H1 (cell line): ENCODE measurements at places on chromosomes 1 and 21.

GRCh38 chr1:218078916-218079315 is 206.2 kb upstream of the RRP15 start:
- no peak for DNase-seq

DNA sequence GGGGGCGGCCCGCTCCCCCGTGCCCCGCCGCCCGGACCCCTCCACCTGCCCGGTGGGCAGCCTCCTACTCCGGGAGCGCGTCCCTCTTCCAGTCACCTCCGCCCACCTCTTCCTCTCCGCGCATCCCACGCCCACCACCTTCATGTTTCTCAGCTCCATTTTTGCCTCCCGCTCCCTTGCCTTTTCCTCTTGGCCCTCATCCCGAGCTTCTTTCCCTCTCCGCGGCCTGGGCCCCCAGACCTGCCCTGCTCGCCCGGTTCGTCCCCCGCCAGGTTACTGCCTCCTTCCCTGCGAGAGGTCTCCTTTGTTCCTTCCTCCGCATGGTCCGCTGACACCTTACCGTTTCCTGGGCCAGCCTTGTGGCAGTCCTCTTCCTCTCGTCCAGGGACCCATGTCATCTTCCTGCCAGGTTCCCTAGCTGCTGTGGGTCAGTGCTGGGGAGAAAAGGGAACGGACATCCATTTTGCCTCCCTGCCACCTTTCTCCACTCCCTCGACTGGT is 563 bp downstream of the QSOX1 start:
- no peak for DNase-seq

DNA sequence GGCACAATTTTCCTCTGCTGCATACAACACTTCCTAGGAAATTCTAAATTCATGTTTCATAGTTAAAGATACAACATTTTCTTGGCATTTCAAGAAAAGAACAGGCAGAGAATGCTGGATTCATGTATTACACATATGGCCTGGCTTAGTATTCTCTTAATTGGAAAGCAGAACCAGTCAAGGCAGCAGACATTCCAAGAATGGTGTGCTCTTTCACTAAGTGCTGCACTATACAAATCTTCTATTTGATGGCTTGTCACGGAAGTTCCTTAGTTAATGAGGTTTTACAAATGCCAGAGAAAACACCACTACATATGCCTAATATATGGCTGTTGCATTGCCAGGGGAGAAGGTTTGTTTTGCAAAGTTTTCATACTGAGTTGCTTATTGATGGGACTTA is 80.8 kb upstream of the DYNLT5 start:
- no peak for DNase-seq

- DNase-seq = no peak
These were observed 41.4 kb upstream of the RCC2 start for GRCh38 chr1:17480846-17481245.

DNA sequence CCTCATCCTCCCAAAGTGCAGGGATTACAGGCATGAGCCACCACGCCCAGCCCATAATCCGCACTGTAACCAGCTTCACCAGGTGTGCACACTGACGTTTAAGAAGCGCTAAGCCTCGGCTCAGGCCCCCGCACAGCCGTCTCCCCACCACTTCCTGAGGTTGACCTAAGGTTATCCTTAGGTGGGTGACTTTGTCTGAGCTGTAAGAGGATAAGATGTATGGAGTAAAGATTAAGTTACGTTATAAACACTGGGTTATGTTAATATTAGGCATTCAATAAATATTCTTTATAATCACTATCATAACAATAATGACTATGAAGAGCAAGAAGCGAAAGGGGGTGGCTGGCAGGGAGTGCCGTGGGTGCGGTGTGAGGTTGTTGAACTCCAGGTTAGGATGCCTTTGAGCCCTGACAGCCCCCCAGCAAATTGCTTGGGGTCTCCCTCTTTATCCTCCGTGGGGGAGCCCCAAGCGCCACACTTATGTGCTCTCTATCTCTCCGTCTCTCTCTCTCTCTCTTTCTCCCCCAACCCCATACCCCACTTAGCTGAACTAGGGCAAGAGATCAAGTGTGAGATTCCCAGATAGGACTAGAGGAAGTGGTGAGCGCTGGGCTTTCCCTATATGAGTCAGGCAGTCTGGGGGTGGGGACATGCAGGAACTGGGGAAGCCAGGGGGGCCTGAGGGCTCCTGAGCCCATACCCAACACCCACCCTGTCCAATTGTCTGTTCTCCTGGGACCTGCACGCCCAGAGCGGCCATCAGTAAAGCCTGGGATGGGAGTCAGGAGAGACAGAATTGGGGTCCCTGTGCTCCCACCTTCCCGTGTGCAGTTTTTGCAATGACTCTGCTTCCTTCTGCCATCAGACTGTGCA is 7.6 kb downstream of the EFHD2 start:
- no peak for DNase-seq

DNA sequence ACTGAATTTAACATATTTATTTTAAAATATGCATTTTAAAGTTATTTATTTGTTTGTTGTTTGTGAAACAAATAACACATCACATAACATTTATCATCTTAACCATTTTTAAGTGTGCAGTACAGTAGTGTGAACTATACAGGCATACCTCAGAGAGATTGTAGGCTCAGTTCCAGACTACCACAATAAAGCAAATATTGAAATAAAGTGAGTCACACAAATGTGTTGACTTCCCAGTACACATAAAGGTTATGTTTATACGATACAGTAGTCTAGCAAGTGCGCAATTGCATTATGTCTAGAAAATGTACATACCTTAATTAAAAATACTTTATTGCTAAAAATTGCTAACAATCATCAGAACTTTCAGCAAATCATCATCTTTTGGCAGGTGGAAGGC is 739.4 kb upstream of the ADGRL4 start:
- no peak for DNase-seq

GRCh38 chr21:31606081-31606874 is 53.2 kb upstream of the SOD1 start:
- no peak for DNase-seq

- no peak for DNase-seq
These were observed 332.3 kb upstream of the DPYD start for GRCh38 chr1:98253145-98253544.

- no peak for DNase-seq
These were observed 13.0 kb upstream of the CCDC190 start for GRCh38 chr1:162873671-162874666.

DNA sequence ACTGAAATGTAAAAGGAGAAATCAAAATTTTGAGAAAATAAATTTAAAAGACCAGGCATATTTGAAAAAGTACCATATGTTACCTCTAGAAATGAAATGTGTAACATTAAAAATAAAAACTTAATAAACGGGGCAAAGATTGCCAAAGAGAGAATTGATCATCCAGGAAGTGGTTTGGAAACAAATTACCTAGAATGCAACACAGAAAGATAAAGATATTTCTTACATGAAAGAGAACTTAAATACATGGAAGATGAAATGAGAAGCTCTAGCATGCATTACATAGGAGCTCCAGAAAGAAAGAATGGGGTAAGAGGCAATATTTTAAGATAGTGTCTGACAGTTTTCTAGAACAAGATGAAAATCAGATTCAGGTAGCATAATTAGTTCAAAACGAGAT is 235.9 kb upstream of the IRF2BP2 start:
- no peak for DNase-seq

DNA sequence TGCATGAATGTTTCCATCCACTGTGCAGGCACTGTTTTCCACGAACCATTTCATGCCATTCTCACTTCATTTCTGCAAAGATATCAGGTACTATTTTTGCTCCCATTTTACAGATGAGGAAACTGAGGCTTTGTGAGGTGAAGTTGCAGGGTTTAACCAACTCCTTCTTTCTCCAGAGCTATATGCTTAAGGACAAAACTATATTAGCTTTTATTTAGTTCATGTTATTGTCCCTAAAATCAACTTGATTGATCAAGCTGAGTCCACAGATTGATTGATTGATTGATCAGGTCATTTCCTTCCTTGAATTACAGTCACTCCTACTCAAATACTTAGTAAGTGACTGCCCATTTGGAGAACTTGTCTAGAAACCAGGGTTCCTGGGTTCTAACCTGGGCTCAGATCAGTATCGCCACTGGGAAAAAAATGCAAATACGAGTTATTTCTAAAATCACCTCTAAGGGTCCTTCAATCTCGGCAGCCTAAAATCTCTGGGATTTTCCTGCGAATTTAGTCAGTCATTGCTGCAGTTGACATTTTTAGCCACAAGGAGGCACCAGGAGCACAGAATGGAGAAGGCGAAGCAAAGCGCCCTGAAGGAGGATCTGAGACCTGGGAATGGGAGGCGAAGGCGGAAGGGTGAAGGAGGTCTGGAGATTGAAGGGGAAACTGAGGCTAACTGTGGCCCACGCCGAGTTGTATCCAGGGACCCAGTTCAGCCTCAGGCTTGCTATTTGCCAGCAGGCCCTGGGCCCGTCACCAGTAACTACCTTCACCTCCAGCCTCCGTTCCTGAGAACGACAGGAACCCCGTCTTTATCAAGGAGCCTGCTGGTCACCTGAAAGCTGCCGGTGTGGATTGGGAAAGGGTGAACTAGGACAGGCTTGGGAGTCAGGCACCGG is 14.3 kb upstream of the MUL1 start:
- DNase-seq = peak; percentile 94

DNA sequence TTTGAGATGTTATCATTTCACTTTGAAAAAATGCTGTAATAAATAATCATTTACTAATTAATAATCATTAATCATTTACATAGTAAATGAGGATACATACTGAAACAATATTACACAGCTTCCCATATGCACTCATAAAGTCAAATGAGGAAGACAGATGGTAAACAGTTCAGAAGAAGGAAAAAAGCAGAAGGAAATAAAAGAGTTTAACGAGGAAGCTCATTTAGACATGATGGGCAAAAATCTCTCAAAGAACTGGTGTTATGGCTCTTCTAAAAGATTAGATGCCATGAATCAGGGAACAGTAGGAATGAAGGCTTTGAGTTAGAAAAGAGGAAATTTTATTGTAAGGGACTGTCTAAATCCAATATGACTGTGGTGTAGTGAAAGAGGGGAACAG is 347.6 kb downstream of the PTPRC start:
- DNase-seq = no peak

DNA sequence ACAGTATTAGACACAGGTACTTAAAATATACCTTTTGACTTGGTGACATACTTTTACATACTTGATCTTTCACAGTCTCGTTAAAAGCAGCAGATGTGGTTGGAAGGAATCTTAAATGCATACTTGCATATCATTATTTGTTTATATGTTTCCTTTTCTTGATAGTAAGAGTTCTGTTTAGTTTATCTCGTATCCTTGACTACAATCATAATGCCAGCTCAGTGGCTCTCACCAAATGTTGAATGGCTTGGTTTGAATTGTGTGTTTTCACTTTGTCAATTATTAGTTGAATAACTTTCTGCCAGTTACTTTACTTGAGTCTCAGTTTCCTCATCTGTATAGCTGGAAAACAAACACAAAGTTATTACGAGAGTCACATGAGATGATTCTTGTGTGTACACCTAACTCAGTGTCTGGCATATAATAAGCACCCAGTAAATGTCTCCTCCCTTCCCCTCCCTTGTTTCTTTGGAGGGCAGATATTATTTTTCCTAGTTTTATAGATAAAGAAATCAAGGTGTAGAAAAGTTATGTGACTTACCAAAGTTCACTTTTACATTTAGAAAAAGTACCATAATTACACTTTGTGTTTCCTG is 131.6 kb upstream of the IVNS1ABP start:
- no peak for DNase-seq

GRCh38 chr1:5845376-5845775 is 146.8 kb downstream of the NPHP4 start:
- DNase-seq = no peak

DNA sequence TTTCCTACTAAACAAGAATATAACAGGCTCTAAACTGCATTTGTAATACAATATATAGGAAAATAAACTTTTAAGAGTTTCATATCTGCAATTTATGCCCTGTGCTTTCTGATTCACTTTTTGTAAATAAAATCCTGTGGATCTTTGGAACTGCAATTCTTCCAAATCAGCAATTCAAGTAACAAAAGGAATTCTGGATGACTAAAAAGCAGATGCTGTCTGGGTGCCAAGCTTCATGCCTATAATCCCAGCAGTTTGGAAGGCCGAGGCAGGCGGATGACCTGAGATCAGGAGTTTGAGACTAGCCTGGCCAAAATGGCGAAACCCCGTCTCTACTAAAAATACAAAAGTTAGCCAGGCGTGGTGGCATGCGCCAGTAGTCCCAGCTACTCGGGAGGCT is 6.3 kb downstream of the NME7 start:
- DNase-seq = no peak
